ENCODE measurements at places on chromosomes 3 and 15.
A peak's percentile ranks its signal among the peaks of the same experiment; 100 is the strongest.

GRCh38 chr3:108406661-108407206 lies 103.7 kb downstream of the MYH15 start:
- DNase-seq: peak; percentile 76

DNA sequence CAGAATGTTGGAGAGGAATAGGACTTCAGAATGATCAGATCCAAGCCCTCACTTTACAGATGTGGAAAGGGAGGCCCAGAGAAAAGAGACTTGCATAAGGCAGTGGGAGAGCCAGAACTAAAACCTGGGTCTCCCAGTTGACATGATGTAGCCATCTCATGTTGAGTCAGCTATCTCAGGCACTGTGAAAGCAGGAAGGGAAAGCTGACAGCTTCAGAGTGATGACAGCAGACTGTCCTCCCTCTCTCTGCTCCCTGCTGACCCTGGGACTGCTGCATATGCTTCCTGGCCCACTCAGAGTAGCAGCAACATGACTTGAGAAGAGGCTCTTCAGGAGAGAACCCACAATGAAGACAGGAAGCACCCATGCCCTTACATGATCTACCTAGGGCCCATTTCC lies 14.7 kb downstream of the FHIT start:
- no peak for DNase-seq

- DNase-seq: peak; percentile 95
These were observed at the start of the genes DTX3L and PARP9 for GRCh38 chr3:122564155-122564912. Gene DTX3L, plus strand, starts transcription at chr3:122564338. Its CDS starts 89 bp downstream, at chr3:122564427. Gene PARP9, minus strand, starts transcription at chr3:122564300. Its CDS starts 4,680 bp downstream, at chr3:122559620.

DNA sequence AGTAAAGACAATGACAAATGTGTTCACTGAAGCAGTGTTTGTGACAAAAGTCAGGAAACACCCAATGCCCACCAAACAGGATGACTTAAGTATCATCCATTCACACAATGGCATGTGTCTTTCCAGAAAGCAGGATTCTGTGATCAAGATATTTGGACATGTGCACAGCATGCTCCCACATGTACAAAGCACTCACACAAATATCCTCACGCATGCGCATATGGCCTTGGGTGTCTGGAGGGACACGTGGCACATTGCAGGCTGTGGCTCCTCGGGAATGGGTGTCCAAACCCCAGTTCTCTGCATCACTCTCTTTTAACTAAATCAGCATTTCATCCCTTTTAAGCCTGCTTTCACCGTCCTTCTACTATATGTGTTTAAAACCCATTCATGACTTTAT lies 130.5 kb downstream of the KLF13 start:
- DNase-seq: peak; percentile 63

All from GM03348 (cell line).